ENCODE measurements at places on chromosomes 3 and 15. TPM values are rescaled to one million over a fixed set of nuclear protein-coding genes. Genes with fewer than 3 reads are reported as not detected.

Gene CKMT1A
- total RNA-seq, result not detected

Gene FYTTD1
- 40.1 TPM for total RNA-seq

Gene THBS1
- 241 TPM for total RNA-seq

Gene AGBL1
- not detected for total RNA-seq

Gene TRIM42
- not detected for total RNA-seq

Data from epithelial cell of alveolus of lung (primary cell).